KBM-7 (cell line): ENCODE measurements at places on chromosomes 3 and 15.
A peak's percentile ranks its signal among the peaks of the same experiment; 100 is the strongest.

GRCh38 chr3:79040701-79041100, 727.1 kb downstream of the ROBO1 start:
- DNase-seq: no peak

GRCh38 chr15:69730281-69731080, 277.9 kb downstream of the RPLP1 start:
- DNase-seq: no peak

- DNase-seq: no peak
Observed at GRCh38 chr3:137789236-137789635, 25.1 kb downstream of the SOX14 start.

DNA sequence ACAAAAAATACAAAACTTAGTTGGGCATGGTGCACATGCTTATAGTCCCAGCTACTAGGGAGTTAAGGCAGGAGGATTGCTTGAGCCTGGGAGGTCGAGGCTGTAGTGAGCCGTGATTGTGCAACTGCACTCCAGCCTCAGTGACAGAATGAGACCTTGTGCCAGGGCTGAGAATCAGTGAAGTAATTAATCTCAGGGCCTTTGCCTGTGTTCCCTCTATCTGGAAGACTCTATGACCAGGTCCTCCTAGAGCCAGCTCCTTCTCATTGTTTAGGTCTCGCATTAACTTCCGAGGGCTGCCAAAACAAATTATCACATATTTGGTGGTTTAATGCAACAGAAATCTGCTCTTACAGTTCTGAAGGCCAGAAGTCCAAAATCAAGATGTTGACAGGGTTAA, 41.4 kb upstream of the FLNB start:
- no peak for DNase-seq

DNA sequence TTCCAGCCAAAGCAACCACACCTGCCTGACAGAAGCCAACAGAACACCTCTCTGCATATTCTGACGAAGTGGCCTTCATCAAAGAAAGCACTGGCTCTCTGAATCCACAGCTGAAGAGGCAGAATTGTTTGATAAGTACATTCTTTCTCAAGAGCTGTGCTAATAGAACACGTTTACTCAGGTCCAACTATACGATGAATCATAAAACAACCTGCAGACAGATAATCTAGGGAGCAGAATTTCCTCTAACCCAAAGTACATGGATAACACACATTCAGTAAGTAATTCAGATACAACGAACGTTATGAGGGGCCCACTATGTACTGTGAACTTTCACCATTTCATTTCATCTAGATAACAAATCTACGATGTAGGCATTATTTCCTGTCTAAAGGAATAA, 25.4 kb downstream of the ALDH1A2 start:
- no peak for DNase-seq

- no peak for DNase-seq
Observed at GRCh38 chr3:108060331-108060730, 30.5 kb downstream of the CD47 start.

- no peak for DNase-seq
Observed at GRCh38 chr3:20137647-20138046, 48.4 kb downstream of the SGO1 start.

GRCh38 chr3:45012577-45012976, 13.5 kb upstream of the CLEC3B start:
- no peak for DNase-seq

DNA sequence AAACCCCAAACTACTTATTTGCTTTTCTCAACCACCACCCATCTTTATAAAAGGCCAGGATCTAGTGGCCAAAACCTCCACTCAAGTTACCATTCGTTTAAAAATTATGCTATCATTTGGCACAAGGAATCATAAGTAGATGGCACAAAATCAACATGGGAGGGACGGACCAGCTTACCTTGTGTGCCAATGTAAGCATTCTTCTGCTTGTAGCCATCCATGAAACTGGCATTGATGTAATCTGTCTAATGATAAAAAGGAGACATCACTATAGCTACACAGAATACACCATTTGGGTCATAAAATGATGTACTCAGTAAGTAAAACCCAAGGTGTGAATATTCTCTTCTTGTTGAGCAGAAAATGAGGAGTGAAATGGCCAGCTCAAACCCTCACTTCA, 28.2 kb upstream of the SIN3A start:
- no peak for DNase-seq

DNA sequence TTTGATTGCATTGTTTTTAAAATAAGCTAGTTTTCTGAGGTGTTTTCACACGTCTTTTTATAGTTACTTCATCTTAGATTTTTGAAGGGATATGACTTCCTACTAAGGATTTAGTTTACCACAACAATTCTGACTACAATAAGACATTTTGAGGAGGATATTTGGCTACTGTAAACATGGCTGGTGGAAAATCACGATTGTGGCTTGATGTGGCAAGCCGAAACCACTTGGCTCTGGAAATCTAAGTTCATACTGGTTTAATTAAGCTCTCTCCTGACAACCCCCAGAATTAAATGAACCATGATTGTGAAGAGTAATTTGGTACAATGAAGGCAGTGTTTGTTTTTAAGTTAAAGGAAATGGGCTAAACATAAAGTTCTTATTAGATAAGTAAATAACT, 30.8 kb downstream of the ST3GAL6 start:
- no peak for DNase-seq

GRCh38 chr3:141076797-141077571, 25.8 kb downstream of the SPSB4 start:
- DNase-seq: peak; percentile 61

- DNase-seq: no peak
Observed at GRCh38 chr15:60932051-60932915, 296.8 kb downstream of the RORA start.

GRCh38 chr15:43329217-43329959, 985 bp downstream of the LCMT2 start:
- no peak for DNase-seq

DNA sequence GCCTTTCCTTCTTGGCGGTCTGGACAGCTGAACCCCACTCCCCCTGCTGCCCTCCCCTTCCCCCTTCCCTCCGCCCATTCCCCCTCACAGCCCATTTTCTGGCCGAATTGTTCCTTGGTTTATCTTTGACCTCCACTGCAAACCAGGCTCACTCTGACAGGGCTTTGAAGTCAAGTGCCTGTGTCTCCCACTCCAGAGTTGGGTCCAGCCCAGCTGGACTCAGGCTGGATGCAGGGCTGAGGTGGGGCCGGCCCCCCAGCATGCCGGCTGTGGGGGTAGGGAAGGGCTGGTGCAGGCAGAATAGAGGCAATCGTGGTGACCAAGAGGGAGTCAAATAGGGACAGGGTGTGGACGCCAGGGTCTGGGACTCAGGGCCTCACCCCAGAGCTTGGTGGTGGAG, 57.0 kb upstream of the MRPS22 start:
- no peak for DNase-seq

DNA sequence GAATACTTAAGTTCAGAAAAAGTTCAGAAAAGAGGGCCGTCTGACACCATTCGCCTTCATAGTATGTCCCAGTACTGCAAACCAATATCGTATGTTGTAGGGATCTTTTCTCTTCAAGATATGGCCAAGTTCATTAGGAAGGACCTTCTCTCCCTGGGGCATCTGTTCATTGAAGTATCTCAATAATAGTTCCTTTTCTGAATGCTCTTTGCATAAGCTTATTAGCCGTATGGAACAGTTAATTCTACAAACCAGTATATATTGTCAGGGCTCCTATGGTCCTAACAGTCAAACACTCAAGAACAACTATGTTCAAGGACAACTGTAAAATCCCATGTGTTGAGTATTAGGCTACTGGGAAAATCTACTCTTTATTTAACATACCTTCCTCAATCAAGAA, 203.1 kb downstream of the KLHL25 start:
- DNase-seq: no peak

DNA sequence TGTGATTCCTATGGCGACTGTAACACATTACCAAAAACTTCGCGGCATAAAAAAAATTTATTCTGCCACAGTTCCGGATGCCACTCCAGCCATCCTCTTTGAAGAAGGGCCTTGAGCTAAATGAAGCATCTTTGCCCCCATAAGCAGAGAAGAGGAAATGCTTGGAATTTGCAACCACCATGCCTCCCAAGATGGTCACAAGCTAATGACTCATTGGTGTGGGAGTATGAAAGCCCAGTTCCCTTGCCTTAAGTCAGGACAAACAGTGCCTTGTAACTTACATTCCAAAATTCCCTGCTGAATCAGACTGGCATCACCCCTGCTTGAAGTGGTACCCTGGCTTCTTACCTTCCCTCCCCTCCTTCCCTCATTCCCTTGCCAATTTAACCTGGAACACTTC, 1077.4 kb downstream of the EPHA3 start:
- DNase-seq: peak; percentile 11

GRCh38 chr3:133753107-133753778, 7.0 kb downstream of the TF start:
- no peak for DNase-seq

DNA sequence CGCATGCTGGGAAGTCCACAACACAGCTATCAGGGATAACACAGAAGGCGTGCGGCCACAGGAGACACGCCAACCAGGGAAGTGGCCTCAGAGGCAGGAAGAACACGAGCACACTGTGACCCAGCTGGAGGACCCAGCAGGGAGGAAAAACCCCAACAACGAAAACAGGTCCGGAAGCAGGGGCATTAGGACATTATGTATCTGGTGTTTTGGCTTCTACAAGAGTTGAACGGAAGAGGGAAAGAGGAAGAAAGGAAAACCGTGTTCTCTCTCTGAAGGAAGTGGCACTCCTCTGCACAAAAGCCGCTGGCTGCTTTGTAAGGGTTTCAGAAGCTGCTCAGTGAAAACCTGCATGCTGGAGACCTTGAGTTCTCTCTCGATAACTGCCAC, 61.8 kb downstream of the HACD2 start:
- DNase-seq: peak; percentile 69

GRCh38 chr15:70327328-70327855, 229.7 kb upstream of the TLE3 start:
- no peak for DNase-seq

DNA sequence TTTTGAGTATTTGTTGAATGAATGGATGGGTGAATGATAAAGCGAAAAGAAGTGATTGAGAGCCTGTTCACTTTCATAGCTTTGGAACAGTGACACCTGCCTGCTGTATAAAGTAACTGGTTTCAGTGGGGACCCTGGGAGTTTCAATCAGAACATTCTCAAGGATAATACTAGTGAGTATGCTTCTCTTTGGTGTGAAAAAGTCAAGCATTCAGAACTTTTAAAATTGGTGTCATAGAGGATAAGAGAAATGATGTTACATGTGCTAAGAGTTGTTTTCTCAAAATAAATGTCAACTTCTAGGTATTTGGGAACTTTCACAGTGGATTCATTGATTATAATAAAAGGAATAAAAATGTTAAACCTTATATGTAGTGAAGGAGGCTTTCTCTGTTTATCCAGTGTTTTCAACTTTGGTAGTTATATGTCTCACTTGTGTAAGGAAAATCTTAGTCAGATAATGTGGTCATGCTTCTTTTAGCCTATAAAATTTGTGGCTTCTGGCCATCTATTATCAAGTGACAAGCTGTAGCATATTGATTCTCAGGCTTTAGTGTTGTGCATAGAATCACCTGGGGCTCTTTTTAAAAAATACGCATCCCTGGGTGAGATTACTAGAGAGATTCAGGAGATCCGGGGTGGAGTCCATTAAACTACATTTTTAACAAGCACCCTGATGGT, 11.9 kb downstream of the LRCH3 start:
- peak; percentile 14 for DNase-seq

DNA sequence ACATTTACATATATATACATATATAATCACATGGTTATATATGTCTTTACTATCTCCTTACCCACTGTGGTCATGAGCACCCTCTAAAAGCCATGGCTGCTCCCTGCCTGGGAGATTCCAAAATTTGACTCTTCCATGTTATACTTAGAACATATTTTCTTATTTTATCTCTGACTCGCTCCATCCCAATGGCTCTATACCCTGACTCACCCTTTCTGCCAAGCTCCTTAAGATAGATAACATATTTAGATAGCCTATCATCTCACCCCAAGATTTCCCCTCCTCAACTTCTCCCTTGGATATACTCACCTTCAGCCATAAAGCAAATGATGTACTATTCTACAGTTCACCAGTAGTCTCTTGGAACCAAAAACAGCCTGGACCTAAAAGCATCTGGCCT, 65.1 kb downstream of the CD200R1L start:
- no peak for DNase-seq

- no peak for DNase-seq
Observed at GRCh38 chr15:31301673-31301990, 25.0 kb upstream of the KLF13 start.

DNA sequence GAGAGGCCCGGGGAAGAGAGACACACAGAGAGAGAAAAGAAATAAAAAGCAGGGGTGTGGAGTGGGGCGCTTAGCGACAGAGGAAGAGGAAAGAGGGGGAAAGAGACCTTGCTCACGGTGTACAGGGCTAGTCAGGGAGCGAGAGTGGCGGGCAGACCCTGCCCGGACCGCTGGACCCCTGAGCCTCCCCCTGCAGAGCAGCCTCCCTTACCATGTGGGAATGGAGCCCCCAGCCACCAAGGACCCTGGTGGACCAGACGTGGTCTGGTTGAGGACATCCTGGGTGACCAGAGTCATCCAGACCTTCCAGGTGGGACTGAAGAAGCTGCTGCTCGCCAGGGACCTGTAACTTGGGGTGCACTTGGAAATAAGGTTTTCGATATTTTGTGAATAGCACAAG, 129.6 kb downstream of the CHSY1 start:
- no peak for DNase-seq

GRCh38 chr3:27392950-27393679, 23.9 kb upstream of the NEK10 start:
- peak; percentile 19 for DNase-seq

- DNase-seq: no peak
Observed at GRCh38 chr15:52567871-52568600, 794 bp downstream of the ARPP19 start.

DNA sequence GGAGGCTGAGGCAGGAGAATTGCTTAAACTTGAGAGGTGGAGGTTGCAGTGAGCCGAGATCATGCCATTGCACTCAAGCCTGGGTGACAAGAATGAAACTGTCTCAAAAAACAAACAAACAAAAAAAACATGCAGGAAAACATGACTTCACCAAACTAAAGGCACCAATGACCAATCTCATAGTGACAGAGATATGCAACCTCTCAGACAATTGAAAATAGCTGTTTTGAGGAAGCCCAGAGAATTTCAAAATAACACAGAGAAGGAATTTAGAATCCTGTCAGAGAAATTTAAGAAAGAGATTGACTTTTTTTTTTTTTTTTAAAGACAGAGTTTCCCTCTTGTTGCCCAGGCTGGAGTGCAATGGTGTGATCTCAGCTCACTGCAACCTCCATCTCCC, 26.1 kb downstream of the NCBP2 start:
- DNase-seq: no peak

GRCh38 chr3:52039846-52040245, 16.5 kb downstream of the DUSP7 start:
- no peak for DNase-seq

DNA sequence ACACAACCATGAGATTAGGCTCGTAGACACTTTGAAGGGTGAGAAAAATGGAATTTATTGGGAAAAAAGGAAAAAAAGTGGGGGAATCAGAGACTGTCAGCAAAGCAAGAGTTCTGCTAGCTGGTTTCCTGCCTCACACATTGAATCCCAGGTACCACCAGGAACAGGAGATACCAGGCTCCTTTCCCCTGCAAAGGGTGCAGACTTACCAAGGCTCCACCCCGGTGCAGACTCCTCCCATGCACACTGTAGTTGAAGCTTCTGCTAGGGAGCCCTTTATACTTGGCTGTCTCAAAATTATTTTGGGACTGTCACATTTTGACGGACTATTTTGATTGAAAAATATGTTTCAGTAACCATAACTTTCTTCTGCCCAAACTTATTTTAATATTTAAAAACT, 819.9 kb upstream of the GBE1 start:
- DNase-seq: no peak

- no peak for DNase-seq
Observed at GRCh38 chr3:51340013-51340829, 44.9 kb upstream of the MANF start.

- no peak for DNase-seq
Observed at GRCh38 chr15:38809621-38810020, 245.0 kb upstream of the RASGRP1 start.
